ENCODE measurements at places on chromosomes 1 and 21. TPM values are rescaled to one million over a fixed set of nuclear protein-coding genes. Genes with fewer than 3 reads are reported as not detected.

Gene RAB7B
- 0.13 TPM for total RNA-seq

Gene DMBX1
- not detected for total RNA-seq

Gene SEC16B
- 0.40 TPM for total RNA-seq

Gene SLAMF6
- total RNA-seq = not detected

Gene TMEM200B
- total RNA-seq = 0.66 TPM

Gene FAM78B
- 0.36 TPM for total RNA-seq

Gene IFI44
- 22.7 TPM for total RNA-seq

Gene CFHR2
- not detected for total RNA-seq

Gene CATSPERE
- total RNA-seq = 1.1 TPM

Gene CCDC185
- not detected for total RNA-seq

Gene LINGO4
- total RNA-seq = not detected

Gene DLGAP3
- total RNA-seq = 0.07 TPM

Gene MLLT11
- total RNA-seq = 11.7 TPM

Gene TMPRSS3
- total RNA-seq = not detected

Gene LDLRAD1
- total RNA-seq = not detected

Gene DNALI1
- 2.9 TPM for total RNA-seq

Gene MYBPH
- total RNA-seq = not detected

Gene SEMA4A
- total RNA-seq = 1.0 TPM

Gene PCSK9
- 0.07 TPM for total RNA-seq

Gene CD52
- total RNA-seq = not detected

Gene S100A7
- total RNA-seq = not detected

Gene TLR5
- total RNA-seq = 0.27 TPM

Gene DBT
- 9.6 TPM for total RNA-seq

Gene LCE1F
- not detected for total RNA-seq

Gene FNDC5
- 0.13 TPM for total RNA-seq

Gene RXFP4
- not detected for total RNA-seq

Gene TDRD10
- total RNA-seq = 2.9 TPM

Gene U2AF1
- 68.1 TPM for total RNA-seq

Gene CHD1L
- 43.4 TPM for total RNA-seq

Gene TTC24
- not detected for total RNA-seq

Gene OR2L2
- not detected for total RNA-seq

Gene SYCP1
- total RNA-seq = not detected

Gene CRABP2
- 0.72 TPM for total RNA-seq

Gene AK5
- total RNA-seq = 8.2 TPM

Gene FAAH
- 0.27 TPM for total RNA-seq

Gene SLAMF7
- not detected for total RNA-seq

Gene KLHL12
- 30.3 TPM for total RNA-seq
